Omental fat pad (tissue), 4 donors: ENCODE measurements at places on chromosomes 7 and 10. TPM values are rescaled to one million over a fixed set of nuclear protein-coding genes. Genes with fewer than 3 reads are reported as not detected.

The ATE1 gene
- 21.4 TPM for total RNA-seq

DNA sequence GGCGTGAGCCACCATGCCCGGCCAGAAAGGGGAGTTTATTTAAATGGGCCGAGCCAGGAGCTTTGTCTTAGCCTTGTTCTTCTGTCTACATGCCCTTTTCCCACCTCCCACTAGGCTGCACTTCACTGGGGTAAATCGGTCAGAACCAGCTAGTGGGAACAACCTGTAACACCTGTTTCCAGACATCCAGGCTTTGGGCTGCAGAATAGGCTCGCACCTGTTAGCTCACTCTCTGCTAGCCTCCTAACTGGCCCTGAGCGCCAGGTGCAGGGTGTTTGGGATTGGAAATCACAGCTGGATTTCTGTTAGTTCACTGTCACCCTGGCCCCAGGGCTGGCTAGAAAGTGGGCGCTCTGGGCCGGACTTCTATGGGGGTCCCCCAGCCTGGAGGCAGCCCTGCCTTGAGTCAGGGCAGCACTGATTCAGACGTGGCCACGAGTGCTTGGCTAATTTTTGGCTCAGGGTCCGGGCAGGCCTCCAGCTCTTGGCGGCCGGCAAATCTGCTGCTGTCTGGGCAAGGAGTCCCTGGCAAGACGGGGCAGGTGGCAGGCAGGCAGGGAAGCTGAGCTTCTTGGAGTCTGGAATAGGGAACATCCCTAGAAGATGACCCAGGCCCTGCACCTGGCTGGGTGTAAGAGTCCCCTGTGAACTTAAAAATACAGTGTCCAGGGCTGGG is 48.6 kb downstream of the GTF2IRD1 start:
- no peak for DNase-seq

DNA sequence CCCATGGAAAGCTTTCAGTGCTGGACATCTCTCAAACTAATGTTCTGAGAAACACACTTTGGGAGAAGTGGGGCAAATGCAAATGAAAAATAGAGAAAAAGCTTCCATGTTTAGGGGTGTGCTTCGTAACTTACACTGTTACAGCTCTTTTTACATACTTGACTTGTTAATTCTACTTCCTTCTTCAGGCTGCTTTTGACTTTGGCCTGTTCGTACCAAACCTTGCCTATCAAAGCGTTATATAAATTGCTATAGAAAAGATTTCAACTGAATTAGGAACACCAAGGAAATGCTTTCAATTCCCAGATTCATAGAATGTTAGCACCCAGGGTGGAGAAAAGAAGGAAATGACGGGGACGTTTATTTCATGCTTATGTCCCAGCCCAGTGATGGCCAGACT is 140.8 kb upstream of the PRR15 start:
- DNase-seq = no peak

GRCh38 chr7:157011333-157012112 is 1.1 kb upstream of the MNX1 start:
- DNase-seq = no peak

The ANKRD1 gene
- total RNA-seq = not detected

DNA sequence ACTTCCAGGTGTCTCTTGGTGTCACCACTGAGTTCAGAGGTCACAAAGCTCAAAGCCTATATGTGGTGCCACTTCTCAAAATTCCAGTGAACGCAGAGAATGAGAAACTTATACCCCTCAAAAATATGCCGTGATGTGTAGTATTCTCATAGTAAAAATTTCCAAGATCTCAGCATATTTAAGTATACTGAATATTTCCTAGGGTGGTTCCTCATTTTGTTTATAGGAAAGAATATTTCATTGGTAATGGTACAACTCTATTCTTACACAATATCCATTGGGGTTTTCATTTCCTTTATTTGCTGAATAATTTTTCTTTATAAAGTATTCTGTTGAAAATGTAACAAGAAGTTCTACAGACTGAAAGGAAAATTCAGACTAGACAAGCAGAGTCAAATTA is 58.9 kb upstream of the ADO start:
- no peak for DNase-seq

The ACBD7 gene
- total RNA-seq = 0.48 TPM

The RBM28 gene
- total RNA-seq = 79.0 TPM

The PDE1C gene
- total RNA-seq = 3.4 TPM

The RAB19 gene
- 1.3 TPM for total RNA-seq

- DNase-seq = no peak
Measured at GRCh38 chr10:132847856-132848255, 61.9 kb upstream of the NKX6-2 start.

GRCh38 chr10:25405871-25406270 is 231.1 kb downstream of the GPR158 start:
- no peak for DNase-seq

DNA sequence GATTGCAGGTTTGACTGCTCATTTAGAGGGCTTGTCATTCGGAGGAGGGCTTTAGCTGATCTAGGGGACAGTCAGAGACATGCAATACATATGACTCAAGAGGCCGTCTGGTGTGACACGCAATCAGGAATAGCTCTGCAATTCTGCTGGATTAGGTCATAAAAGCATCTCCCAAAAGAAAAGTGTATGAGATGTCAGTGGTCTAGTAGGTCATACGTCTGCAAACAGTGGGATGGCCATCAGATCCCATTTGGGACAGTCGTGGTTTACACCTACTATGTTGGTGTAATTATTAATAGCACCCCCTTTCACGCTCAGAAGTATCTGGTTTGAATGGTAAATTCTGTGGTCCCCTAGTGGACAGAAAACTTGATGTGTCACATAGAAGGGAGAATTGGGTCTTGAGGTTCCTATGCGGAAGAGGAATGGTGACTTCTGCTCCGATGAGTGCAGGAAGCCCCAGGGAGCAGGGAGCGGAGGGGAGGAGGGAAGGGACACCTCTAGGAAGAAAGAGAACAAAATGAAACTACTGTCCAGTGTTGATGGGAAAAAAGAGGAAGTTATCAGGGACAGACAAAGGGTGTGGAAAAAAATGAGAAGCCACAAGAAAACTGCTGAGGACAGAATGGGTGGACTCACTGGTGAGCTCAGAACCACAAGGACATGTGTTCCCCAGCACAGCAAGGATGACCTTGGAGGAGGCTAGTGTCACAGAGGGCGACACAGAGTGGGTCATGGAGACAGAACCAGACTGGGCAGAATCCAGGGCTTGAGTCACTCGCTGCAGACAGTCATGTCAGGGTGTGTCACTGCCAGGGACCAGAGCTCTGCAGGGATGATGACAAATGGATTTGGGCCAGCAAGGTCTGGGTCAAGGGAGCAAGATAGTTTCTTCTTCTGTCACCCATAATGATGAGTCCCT is 59.9 kb downstream of the MAP3K8 start:
- DNase-seq = no peak

- DNase-seq = no peak
Measured at GRCh38 chr7:17472518-17472917, 174.1 kb downstream of the AHR start.

- DNase-seq = no peak
Measured at GRCh38 chr7:122550545-122550944, 148.4 kb downstream of the RNF133 start.

The IRF5 gene
- total RNA-seq = 23.9 TPM

The PMS2 gene
- 7.9 TPM for total RNA-seq

- no peak for DNase-seq
Measured at GRCh38 chr7:110921595-110922151, 169.3 kb upstream of the LRRN3 start.

DNA sequence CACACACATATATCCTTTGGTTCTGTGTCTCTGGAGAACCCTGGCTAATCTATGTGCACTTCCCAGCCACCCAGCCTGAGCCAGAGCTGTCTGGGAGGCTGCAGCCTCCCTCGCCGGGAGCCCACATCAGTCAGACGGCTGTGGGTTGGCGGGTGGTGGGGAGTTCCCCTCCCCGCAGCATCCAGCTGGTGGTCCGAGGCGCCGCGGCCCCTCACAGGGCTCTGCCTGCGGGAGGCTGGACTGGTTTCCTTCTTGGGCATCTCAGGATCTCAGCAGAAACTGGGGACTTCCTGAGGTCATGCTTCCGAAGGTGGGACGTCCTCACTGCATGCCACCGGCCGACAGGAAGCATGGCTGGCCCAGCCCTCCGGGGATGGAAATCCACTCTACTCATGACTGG is 22.0 kb upstream of the PSMG3 start:
- no peak for DNase-seq

DNA sequence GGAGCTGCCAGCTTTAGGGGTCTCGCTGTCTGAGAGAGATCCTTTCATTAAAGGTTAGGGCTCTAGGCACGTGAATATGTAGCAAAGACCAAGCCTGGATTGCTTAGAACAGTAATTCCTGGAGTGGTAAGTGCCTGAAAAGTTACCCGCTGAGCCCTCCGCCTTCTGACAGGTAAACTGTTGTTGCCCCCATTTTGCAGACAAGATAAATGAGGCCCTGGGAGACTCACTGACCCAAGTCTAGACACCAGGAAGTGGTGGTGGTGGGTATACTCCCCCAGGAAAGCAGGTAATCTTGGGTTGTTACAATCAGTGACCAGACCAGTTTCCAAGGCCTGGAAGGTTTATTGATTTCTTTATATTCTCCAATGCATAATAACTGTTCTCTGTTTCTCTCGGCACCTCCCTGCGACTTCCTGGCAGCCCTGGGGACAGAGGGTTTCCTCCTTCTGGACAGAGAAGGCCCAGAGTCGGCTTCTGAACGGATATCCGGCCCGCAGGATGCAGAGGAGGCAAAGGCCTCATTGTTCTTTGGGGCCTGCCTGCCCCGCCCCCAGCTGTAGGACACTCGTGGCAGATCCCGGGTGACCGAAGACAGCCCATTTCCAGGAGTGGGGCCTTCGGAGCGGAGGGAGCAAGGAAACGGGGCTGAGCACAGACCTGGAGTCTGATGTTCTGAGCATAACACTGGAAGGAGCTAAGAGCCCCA is 1.3 kb upstream of the GRK5 start:
- DNase-seq = no peak

DNA sequence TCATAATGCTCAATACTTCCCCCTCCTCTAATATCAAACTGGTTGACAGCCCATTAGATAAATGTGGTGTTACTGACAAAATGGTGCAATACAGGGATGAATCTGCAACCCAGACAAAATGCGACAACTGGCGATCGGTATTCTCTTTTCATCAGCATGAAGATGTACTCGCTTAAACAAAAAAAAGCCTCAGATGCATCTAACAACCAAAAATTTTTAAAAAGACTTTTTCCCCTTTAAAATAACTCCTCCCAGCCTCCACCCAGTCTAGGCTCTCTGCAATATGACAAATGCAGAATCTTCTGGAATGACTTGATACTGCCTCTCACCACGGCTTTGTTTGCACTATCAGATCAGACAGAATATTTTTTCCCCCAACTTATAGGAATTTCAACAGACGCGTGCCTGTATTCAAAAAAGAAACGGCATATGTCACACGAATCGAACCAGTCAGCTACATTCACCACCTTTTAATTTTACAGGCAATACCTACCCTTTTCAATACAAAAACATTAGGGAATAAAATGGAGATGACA is 1.2 kb downstream of the YWHAG start:
- no peak for DNase-seq

- no peak for DNase-seq
Measured at GRCh38 chr10:112904000-112904399, 46.0 kb upstream of the TCF7L2 start.

The GHRHR gene
- not detected for total RNA-seq

DNA sequence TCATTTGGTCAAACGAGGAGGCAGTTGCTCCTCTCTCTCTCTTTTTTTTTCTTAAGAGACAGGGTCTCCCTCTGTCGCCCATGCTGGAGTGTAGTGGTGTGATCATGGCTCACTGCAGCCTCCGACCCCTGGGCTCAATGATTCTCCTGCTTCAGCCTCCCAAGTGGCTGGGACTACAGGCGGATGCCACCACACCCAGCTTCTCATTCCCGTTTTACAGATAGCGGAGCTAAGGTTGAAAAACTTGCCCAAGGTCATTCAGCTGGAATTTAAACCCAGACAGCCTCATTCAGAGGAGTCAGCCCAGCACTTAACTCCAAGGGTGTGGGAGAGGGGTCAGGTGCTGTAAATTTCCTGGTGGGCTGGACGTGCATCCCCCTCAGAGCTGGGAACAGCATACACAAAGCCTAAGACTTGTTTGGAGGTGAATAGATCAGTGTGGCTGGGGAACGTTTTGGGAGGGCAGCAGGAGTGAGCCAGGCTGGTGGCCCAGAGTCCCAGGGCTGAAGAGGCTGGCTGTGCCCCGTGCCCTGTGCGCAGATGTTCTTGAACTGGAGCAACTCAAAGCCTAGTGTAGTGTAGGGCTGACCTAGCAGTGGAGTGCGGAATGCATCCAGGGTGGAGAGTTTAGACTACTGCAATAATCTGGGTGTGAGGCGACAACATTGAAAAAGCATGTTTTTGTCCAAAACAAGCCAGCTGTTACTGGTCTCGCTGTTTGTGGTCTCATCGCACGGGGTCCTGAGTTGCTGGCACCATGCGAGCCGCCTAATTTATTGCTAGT is 2.3 kb downstream of the HTRA1 start:
- no peak for DNase-seq

The GRID1 gene
- 1.7 TPM for total RNA-seq

The NKX1-2 gene
- total RNA-seq = not detected

The TRIM73 gene
- 0.84 TPM for total RNA-seq

GRCh38 chr10:103781329-103782061 is 73.9 kb downstream of the SH3PXD2A start:
- no peak for DNase-seq

DNA sequence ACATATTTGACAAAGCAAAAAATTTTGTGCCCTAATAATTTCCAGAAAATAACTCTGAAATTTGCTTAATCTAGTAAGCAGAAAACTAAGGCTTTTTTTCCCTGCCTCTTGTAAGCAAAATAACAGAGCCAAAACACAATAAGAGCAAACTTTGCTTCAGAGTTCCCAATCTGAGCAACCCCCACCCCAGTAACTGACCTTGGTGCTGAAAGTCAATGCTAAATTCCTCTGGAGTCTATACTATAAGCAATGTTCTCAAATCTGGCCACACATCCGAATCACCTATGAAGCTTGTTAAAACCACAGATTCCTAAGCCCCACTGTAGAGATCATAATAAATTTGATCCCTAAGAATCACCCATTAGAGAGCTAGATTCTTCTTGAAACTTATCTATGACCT is 150.5 kb downstream of the ELAPOR2 start:
- no peak for DNase-seq

The HOXA9 gene
- total RNA-seq = 2.4 TPM

- DNase-seq = no peak
Measured at GRCh38 chr7:21251151-21251800, 176.6 kb upstream of the SP4 start.

GRCh38 chr7:4140933-4141332 is 541.2 kb upstream of the FOXK1 start:
- DNase-seq = no peak

GRCh38 chr7:108285778-108286177 is 155.6 kb upstream of the LAMB4 start:
- DNase-seq = no peak

DNA sequence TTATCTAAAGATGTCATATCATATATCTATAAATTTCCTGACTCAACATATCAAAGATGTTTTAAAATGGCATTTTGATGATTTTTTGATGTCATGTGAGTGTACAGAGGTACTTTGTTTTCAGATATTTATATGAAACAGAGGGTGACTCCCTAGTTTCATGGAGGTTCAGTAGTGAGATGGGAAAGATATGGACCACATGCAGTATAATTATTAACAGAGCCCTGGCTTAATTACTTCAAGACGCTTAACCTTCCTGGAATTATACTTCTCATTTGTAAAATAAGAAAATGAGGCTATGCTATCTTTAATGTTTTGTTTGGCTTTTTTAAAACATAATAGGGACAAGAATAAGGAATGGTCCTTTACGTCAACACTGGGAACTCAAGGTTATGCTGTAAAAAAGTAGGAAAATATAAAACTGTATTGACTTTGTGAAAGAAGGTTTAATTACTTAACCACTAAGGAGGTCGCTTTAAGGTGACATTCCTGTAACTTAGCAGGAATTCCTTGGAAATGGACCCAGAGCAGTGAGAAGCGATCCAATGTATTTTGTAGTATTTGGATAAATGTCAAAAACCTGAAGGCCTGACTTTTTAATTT is 821.0 kb upstream of the IGFBP3 start:
- no peak for DNase-seq
